Tongue (tissue), 3 donors: ENCODE measurements at places on chromosomes 7 and 10. TPM values are rescaled to one million over a fixed set of nuclear protein-coding genes. Genes with fewer than 3 reads are reported as not detected.

The ADIRF gene
- 13.2 TPM for total RNA-seq

The TWIST1 gene
- 16.4 TPM for total RNA-seq

The SRGN gene
- total RNA-seq, result 49.6 TPM

The ASAH2 gene
- total RNA-seq, result 1.2 TPM

The CALHM1 gene
- total RNA-seq, result 0.10 TPM

The LDB3 gene
- total RNA-seq, result 314 TPM

The CHN2 gene
- total RNA-seq, result 7.6 TPM

The MYL10 gene
- total RNA-seq, result 20.9 TPM

The HMX3 gene
- not detected for total RNA-seq

The RBM17 gene
- 71.3 TPM for total RNA-seq

The CUTC gene
- 33.7 TPM for total RNA-seq

The SLC18A2 gene
- total RNA-seq, result 3.1 TPM

The DYNC1I1 gene
- 2.6 TPM for total RNA-seq

The FAM204A gene
- 47.3 TPM for total RNA-seq

The CRPPA gene
- total RNA-seq, result 6.9 TPM

The CYP3A7 gene
- 0.21 TPM for total RNA-seq

The OPTN gene
- total RNA-seq, result 29.5 TPM

The PRKCQ gene
- 15.2 TPM for total RNA-seq

The BAMBI gene
- 2.1 TPM for total RNA-seq

The RARRES2 gene
- 35.5 TPM for total RNA-seq

The TEX36 gene
- not detected for total RNA-seq

The CELF2 gene
- 57.5 TPM for total RNA-seq

The KAZALD1 gene
- 20.5 TPM for total RNA-seq

The PRKRIP1 gene
- total RNA-seq, result 35.2 TPM

The LAMB1 gene
- total RNA-seq, result 335 TPM

The CYP26A1 gene
- total RNA-seq, result 1.9 TPM

The CYP26C1 gene
- total RNA-seq, result not detected

The CCDC71L gene
- 4.9 TPM for total RNA-seq

The CPN1 gene
- total RNA-seq, result not detected

The TNRC18 gene
- 63.0 TPM for total RNA-seq

The OR2A1 gene
- total RNA-seq, result 0.10 TPM

The VWA2 gene
- total RNA-seq, result 7.3 TPM

The MMS19 gene
- total RNA-seq, result 127 TPM

The AKR1D1 gene
- total RNA-seq, result not detected
